ENCODE measurements at places on chromosomes 5 and 9. TPM values are rescaled to one million over a fixed set of nuclear protein-coding genes. Genes with fewer than 3 reads are reported as not detected.

The PCDHB1 gene
- not detected for total RNA-seq

The PDE6A gene
- total RNA-seq: not detected

The MEGF10 gene
- total RNA-seq: 0.22 TPM

The NUTM2F gene
- total RNA-seq: not detected

The PDLIM7 gene
- total RNA-seq: 19.1 TPM

The MEIKIN gene
- total RNA-seq: 2.7 TPM

The TLE1 gene
- total RNA-seq: 1.6 TPM

The PHF24 gene
- total RNA-seq: not detected

GRCh38 chr5:58455066-58455465 is 4.8 kb downstream of the PLK2 start:
- DNase-seq: no peak

GRCh38 chr5:77909237-77909636 is 133.1 kb upstream of the TBCA start:
- DNase-seq: no peak

DNA sequence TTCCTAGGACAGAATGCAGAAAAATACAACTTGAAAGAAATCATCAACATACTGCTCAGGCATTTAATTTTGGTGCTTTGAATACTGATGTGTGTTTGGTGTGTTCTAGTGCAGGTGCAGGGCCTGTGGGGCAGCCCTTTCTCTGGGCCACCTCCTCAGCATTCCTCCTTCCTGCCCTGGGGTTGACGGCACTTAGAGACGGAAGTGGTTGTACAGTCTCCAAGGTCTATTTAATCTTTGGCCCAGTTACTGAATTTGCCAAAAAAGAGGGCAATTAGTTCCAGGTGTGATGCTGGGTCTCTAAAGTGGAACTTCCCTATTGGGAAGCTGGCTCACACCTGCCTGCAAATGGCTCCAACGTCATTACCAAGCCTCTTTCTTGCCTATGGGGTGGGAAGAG is 269.0 kb downstream of the SH3GL2 start:
- DNase-seq: no peak

DNA sequence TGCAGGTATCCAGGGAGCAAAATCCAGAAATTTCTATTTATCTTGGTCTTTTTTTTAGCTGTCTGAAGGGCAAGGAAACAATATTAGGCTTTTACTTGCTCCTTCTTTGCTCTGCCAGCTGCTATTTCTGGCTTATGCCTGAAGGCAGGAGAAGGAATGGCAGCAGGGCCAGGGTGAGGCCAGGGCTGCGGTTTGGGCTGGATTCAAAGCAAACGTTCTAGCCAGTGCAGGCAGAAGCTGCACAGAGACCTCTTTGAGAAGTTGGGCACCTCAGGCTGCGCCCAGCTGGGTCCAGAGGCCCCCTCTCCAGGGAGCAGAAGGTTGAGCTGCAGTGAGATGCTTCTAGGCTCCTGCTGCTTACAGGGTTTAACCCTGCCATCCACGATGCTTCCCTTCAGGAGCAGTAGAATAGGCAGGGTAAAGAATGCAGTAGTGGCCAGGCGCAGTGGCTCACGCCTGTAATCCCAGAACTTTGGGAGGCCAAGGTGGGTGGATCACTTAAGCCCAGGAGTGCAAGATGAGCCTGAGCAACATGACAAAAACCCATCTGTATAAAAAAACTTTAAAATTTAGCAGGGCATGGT is 201.2 kb downstream of the ADCY2 start:
- no peak for DNase-seq

DNA sequence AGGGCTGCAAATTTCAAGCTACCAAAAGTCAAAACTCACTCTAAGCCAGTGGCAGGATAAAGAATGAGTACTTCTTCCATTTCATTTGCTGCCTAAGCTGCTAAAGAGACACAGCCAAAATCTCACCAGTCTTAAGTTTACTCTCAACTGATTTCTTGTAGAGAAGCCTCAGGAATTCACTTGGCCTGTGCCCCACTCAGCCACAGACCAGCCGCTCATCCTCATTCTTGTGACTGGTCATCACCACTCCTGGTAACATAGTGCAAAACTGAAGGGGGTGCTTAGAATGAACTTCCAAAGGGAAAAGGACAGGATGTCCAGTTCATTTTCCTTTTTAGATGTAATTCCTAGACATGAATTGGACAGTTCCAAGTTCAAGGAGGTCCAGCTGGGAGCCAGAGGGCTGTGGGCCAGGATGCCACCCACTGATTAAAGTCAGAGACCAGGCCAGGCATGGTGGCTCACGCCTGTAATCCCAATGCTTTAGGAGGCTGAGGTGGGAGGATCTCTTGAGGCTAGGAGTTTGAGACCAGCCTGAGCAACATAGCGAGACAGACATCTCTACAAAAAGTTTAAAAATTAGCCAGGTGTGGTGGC is 72.7 kb upstream of the RANBP3L start:
- DNase-seq: no peak

- no peak for DNase-seq
Observed at GRCh38 chr5:123681061-123681460, 169.1 kb downstream of the CSNK1G3 start.

DNA sequence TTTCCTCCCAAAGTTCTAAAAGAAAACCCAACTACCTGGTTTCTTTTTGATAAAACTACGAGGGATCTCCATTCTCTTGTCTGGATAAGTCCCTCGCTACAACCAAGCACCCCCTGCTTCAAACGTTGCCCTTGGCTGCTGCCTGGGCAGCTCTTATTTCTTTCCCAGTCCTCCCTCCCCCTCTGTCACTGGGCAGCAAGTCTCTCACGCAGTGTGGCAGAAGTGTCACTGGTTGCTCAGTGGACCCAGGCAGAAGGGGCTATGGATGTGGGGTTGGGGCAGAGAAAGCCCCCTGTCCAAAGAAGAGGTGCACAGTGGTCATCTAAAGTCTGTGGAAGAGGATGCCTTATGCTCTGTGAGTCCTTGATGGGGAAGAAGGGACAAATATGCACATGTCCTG is 7.2 kb upstream of the SMIM32 start:
- no peak for DNase-seq

DNA sequence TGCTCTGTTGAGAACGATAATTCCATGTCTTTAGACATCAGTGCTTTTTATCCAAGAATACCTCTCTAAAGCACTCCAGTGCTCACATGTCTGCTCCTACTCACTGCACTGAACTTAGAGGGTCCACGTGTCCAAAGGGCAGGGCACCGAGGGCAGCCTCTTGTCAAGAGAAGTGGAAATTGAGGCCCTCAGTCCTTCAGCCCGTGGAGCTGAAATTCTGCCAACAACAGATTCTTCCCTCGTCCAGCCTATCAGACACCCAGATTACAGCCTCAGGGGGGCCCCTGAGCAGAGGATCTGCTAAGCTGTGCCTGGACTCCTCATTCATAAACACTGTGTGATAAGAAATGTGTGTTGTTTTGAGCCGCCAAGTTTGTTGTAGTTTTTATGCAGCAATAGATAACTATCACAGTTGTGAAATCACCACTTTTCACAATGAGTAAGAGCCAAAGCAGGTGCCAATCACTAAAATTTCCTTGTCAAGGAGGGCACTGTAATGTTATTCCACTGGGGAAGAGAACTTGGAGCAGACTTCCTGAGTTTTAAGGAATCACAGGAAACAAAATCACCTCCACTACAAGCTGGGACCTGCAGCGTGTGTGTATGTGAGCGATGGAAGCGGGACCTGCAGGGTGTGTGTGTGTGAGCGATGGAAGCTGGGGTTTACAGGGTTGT is 58.8 kb upstream of the IGFBPL1 start:
- DNase-seq: no peak

GRCh38 chr5:68315679-68316271 is 100.2 kb downstream of the PIK3R1 start:
- no peak for DNase-seq

DNA sequence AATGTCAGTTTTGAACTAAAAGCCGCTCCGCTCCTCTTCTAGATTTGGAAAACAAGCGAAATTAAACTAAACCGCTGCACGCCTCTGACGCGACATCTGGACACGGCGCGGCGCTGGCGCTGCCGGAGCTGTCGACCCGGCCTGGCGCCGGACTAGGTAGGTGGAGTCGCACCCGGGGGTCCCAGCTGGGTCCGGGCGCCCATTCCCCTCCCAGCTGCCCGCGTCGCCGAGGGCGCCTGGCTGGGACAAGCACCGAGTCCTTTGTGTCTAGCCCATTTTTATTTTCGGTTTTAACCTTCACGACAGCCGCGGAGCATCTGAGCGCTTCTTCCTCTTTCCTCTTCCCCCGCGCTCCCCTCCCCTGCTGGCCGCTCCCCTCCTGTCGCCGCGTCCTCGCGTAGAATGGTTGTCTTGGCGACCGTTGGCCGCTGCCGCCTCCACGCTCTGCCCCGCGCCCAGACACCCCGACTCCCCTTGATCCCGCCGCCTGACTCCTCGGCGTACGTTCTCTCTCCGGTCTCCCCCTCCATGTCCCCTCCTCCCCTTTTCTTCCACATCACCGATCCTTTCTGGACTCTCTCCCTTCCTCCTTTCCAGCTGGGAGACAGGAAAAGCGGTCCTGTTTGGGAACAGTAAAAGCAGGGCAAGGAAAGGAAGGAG is 545 bp downstream of the CDKN2B-AS1 start:
- peak; percentile 60 for DNase-seq

- DNase-seq: no peak
Observed at GRCh38 chr9:25377039-25377438, 301.2 kb downstream of the TUSC1 start.

Measured in naive thymus-derived CD8-positive, alpha-beta T cell (primary cell).